Activated CD4-positive, alpha-beta memory T cell treated with anti-CD3 and anti-CD28 coated beads for 36 hours (primary cell): ENCODE measurements at places on chromosomes 11 and 22. TPM values are rescaled to one million over a fixed set of nuclear protein-coding genes. Genes with fewer than 3 reads are reported as not detected.

- DNase-seq, result no peak
These were observed 26.9 kb downstream of the TRMU start for GRCh38 chr22:46362203-46362933.

DNA sequence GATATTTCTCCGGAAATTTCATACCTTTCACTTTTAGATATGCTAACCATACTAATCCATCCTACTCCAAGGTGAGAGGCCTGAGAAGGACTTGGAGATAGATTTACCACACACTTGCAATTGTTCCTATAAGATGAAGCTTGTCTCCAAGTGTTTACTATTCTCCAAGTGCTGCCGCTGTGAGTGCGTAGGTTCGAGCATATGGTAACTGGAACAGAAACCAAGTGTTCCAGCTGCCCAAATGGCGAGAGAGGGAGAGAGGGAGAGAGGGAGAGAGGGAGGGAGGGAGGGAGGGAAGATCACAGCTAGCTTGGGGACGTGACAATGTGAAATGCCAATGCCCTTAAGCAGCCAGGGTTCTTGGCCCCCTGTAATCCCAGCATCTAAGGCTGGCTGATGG lies 21.5 kb downstream of the ASCC2 start:
- DNase-seq, result no peak

DNA sequence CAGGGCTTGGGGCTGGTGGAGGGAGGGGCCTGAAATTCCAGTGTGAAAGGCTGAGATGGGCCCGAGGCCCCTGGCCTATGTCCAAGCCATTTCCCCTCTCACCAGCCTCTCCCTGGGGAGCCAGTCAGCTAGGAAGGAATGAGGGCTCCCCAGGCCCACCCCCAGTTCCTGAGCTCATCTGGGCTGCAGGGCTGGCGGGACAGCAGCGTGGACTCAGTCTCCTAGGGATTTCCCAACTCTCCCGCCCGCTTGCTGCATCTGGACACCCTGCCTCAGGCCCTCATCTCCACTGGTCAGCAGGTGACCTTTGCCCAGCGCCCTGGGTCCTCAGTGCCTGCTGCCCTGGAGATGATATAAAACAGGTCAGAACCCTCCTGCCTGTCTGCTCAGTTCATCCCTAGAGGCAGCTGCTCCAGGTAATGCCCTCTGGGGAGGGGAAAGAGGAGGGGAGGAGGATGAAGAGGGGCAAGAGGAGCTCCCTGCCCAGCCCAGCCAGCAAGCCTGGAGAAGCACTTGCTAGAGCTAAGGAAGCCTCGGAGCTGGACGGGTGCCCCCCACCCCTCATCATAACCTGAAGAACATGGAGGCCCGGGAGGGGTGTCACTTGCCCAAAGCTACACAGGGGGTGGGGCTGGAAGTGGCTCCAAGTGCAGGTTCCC lies at the start of gene APOC3:
TSS of gene APOC3 (plus strand) at position 383 of the 659 bp plus-strand sequence. CDS start 676 bp downstream, outside the sequence.
- no peak for DNase-seq

- no peak for DNase-seq
These were observed 225.1 kb downstream of the MN1 start for GRCh38 chr22:27576413-27576812.

GRCh38 chr11:44564670-44565210 lies 723 bp upstream of the CD82 start:
- no peak for DNase-seq

SCGB1A1 gene
- total RNA-seq, result not detected

SART1 gene
- 59.1 TPM for total RNA-seq

GRCh38 chr11:23749762-23750430 lies 747.0 kb upstream of the LUZP2 start:
- DNase-seq, result no peak

GRCh38 chr11:101296896-101297295 lies 167.3 kb upstream of the PGR start:
- DNase-seq, result no peak

GRCh38 chr11:73451896-73452295 lies 75.7 kb downstream of the RELT start:
- no peak for DNase-seq

INPP5J gene
- total RNA-seq, result 0.14 TPM

- peak; percentile 36 for DNase-seq
These were observed 15.9 kb downstream of the MOGAT2 start for GRCh38 chr11:75733431-75734107.

- DNase-seq, result peak; percentile 93
These were observed 2.3 kb downstream of the CASTOR1 start for GRCh38 chr22:30286813-30287647.

TYR gene
- total RNA-seq, result not detected

MAPK8IP1 gene
- total RNA-seq, result 0.43 TPM

GRCh38 chr11:127039591-127039990 lies 39.0 kb upstream of the KIRREL3 start:
- no peak for DNase-seq

GRCh38 chr11:70341881-70342429 lies 56.4 kb upstream of the CTTN start:
- DNase-seq, result no peak

GRCh38 chr11:84922836-84923235 lies 704.3 kb downstream of the DLG2 start:
- DNase-seq, result no peak

- DNase-seq, result peak; percentile 27
These were observed 28.9 kb downstream of the THOC5 start for GRCh38 chr22:29524442-29525191.

SLCO2B1 gene
- total RNA-seq, result not detected

- no peak for DNase-seq
These were observed 89.8 kb upstream of the FIBIN start for GRCh38 chr11:26904132-26904531.

- no peak for DNase-seq
These were observed 406.0 kb downstream of the TBC1D22A start for GRCh38 chr22:47168441-47168840.

EPS8L2 gene
- total RNA-seq, result 12.4 TPM

GRCh38 chr11:103594283-103594682 lies 442.2 kb upstream of the DDI1 start:
- DNase-seq, result no peak

- DNase-seq, result no peak
These were observed at the start of gene B4GALNT4 for GRCh38 chr11:369336-370018. Gene B4GALNT4, plus strand, starts transcription at chr11:369499. Its CDS starts 305 bp downstream, at chr11:369804.

DNA sequence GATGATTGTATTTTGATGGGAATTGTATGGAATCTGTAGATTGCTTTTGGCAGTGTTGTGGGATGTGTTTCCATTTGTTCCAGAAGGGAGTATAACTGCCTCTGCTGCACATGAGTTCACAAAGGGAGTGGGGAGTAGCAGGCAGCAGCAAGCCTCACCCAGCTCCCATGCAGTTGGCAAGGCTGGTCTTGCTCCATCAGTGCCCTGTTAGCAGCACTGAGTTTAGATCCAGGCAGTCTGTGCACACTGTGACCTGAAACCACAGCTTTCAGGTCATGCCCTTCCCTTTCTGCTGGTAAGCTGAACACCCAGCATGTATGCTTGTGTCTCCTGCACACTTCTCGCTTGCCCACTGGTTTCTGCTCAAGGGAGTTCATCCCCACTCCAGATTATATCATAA lies 3.7 kb upstream of the NUCB2 start:
- no peak for DNase-seq

- no peak for DNase-seq
These were observed 11.5 kb downstream of the KCNC1 start for GRCh38 chr11:17746096-17746495.

TMEM191B gene
- total RNA-seq, result not detected

DNA sequence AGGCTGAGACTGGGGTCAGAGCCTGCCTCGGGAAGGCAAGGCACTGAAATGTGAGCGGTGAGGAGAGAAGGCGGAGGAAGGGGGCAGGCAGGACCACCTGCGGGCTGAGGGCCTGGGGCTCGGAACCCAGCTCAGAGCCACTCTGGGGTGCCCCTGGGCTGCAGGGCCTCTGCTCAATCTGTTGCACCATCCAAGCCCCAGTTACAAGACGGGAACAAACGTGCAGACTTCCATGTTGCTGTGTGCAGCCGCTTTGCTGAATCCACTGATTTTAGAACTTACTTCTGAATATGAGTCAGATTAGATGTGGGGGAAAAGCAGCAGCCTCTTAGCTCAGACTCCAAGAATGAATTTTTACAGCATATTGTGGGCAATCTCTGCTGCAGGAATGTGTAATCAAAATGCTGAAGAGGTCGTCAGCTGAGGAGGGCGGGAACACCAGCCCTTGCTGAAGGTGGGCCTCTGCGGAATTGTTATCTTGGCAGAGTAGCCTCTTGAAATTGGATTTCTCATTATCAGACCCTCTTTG lies 21.6 kb downstream of the PARVG start:
- no peak for DNase-seq

DNA sequence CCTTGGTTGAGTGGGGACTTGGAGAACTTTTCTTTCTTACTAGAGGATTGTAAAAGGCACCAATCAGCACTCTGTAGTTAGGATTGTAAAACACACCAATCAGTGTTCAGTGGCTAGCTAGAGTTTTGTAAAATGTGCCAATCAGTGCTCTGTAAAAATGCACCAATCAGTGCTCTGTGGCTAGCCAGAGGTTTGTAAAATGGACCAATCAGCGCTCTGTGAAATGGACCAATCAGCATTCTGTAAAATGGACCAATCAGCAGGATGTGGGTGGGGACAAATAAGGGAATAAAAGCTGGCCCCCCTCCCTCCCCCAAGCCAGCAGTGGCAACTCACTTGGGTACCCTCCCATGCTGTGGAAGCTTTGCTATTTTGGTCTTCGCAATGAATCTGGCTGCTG lies 5.5 kb upstream of the DRG1 start:
- peak; percentile 15 for DNase-seq

SHANK2 gene
- total RNA-seq, result not detected

DNA sequence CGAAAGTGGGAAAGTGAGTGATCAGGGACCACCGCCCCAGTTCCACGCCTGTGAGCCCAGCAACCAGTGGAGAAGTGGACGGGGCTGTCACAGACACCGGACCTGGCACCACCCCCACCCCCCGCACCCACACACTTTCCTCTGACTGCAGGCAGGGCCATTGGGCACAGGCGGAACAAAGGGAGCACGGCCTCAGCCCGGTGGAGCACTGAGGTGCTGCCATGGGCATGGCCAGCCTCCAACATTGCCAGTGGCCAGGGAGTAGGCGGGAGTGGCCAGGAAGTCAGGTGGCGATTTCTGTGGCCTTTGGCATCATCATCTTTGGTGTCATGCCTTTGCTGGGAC lies 78.5 kb downstream of the BCR start:
- no peak for DNase-seq

DNA sequence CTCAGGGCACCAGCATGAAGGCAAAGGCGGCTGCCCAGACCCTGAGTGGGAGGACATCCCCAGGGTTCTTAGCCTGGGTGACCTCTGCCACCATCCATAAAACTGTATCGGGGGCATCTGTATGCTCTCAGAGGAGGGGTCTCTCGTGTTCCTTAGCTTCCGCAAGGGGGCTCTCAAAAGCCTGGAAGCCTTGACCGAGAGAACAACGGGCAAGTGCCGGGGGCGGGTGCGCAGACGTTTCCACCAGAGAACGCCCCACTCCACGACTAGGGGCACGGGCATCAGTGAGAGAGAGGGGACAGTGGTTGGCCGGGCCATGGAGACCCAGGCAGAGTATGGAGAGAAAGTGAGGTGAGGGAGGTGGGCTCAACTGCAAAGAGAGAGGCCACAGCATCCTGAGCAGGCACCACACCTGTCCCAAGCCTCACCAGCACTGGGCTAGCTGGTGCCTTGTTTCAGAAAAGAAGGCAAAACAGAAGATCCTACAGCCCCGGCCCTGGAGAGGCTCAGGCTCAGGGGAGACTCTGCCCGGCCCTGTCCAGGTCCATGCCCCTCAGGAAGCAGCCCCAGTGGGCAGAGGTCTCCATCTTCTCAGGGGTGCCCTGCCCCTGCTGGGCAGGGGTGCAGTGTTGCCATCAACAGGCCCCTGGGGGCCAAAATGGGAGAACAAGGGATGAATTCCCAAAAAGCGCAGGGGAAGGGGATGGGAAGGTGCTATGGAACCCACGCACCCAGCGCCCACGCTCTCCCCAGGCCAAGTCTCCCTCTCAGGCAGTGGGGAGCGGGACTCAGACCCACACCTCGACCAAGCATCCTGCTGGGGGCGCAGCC lies 5.9 kb downstream of the TSPAN32 start:
- no peak for DNase-seq

DNA sequence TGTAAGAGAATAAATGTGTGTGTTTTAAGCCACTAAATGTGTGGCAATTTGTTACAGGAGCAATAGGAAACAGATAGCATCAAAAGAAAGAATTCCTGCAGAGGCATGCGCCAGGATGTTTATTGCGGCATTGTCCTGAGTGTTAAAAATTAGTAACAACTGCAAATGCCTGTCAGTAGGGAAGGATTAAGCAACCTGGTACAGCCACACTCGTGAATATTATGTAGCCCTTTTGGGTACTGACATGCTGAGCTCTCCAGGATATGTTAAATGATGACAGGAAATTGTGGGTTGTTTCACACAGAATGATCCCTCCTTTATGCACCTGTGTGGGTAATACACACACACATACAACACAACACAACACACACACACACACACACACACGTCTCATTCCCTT lies 69.7 kb upstream of the MYOD1 start:
- DNase-seq, result no peak

HTR3B gene
- total RNA-seq, result not detected

DNA sequence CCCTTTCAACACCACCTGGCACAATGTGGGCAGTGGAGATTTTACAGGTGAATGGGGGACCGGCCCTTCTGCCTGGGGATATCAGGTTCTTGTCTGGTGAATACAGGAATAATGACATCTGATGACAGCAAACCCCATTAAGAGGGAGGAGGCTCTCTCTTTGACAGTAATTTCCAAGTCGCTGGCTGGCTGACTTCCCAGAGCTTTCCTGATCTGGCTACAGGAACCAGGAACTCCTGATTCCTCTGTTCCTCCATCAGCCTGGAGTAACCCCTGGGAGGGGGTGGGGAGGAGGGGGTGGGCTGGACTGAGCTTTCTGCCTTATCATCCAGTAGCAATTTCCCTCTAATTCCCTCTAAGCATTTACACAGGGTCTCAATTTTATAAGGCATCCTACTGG lies 3.7 kb upstream of the MIEF1 start:
- DNase-seq, result no peak

DNA sequence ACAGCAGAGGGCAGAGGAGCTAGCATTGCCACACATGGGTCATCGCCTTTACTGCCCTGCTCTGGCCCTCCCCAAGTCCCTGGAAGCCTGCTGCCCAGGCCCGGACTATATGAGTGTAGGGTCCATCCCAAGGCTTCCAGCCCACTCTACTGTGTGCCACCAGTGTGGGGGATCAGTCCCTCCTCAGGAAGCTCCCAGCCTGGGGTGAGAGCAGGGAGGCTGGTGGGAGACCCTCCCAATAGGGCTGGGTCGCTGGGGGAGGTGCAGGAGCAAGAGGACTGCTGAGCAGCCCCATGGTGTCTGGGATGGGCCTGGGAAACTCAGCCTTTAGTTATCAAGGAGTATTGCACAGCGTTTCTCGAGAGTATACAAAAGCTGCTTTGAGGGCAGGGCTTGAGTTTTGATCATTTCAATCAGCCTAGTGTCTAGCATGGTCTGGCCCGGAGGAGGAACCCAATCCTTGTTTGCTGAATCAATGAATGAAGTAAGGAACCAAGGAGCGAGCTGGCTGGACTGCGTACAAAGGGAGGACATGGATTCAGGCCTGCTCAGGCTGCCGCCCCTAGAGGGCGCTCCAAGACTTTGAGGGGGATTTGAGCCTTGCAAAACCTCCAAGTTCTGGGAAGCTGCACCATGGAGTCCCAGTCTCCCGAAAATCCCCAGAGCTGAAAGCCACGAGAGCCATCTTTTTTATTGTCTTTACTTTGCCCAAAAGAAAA lies 89.0 kb upstream of the PARVA start:
- peak; percentile 65 for DNase-seq
